ENCODE measurements at places on chromosomes 3 and 15.

- DNase-seq = peak; percentile 75
These were observed at the start of gene ZMAT3 for GRCh38 chr3:179071323-179072099. Gene ZMAT3, minus strand, starts transcription at chr3:179071809. Its CDS starts 4,057 bp downstream, at chr3:179067752.

GRCh38 chr15:35886765-35887164 is 340.8 kb upstream of the DPH6 start:
- no peak for DNase-seq

DNA sequence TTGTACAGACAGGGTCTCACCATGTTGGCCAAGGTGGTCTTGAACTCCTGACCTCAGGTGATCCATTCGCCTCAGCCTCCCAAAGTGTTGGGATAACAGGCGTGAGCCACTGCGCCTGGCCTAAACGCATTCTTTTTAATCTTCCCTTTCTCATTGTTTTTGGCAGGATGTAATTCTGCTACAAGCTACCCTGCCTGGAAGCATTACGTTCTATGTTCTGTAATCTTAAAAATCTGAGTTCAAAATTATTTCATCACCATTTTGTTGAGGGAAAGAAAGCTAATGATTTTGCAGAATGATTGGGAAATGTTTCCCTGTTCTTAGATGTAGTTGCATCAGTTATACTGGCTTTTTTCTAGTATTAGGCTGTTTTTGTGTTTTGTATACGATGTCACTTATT is 71.5 kb downstream of the RGMA start:
- DNase-seq = no peak

DNA sequence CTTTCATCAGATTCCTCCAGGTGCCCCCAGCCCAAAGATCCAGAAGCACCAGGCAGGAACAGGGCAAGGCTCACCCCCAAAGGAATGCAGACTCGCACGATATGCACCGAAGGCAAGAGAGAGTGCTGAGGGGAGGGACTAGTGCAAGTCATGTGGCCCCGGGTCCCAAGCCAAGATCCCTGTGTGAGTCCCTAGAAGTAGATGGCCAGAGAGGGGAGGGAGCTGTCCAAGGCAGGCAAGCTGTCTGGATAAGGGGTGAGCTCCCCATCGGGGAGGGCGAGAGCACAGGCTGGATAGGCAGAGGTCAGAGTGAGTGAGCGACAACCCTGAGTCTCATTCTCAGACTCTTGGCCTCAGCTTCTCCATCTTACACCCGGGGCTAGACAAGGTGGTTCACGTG is 171.5 kb upstream of the LINGO1 start:
- no peak for DNase-seq

GRCh38 chr3:177833332-177833731 is 636.0 kb upstream of the TBL1XR1 start:
- no peak for DNase-seq

- no peak for DNase-seq
These were observed 60.5 kb upstream of the ACTC1 start for GRCh38 chr15:34855893-34856292.

DNA sequence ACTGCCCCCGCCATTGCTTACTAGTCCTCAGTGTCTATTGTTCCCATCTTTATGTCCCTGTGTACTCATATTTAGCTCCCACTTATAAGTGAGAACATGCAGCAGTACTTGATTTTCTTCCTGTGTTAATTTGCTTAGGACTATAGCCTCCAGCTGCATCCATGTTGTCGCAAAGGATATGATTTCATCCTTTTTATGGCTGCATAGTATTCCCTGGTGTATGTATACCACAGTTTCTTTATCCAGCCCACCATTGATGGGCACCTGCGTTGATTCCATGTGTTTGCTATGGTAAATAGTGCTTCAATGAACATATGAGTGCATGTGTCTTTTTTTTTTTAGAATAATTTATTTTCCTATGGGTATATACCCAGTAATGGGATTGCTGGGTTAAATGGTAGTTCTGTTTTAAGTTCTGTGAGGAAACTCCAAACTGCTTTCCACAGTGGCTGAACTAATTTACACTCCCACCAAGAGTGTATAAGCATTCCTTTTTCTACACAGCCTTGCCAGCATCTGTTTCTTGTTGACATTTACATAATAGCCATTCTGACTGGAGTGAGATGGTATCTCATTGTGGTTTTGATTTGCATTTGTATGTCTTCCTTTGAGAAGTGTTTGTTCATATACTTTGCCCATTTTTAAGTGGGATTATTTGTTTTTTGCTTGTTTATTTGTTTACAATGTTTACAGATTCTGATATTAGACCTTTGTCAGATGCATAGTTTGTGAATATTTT is 53.7 kb downstream of the GALK2 start:
- DNase-seq = no peak

DNA sequence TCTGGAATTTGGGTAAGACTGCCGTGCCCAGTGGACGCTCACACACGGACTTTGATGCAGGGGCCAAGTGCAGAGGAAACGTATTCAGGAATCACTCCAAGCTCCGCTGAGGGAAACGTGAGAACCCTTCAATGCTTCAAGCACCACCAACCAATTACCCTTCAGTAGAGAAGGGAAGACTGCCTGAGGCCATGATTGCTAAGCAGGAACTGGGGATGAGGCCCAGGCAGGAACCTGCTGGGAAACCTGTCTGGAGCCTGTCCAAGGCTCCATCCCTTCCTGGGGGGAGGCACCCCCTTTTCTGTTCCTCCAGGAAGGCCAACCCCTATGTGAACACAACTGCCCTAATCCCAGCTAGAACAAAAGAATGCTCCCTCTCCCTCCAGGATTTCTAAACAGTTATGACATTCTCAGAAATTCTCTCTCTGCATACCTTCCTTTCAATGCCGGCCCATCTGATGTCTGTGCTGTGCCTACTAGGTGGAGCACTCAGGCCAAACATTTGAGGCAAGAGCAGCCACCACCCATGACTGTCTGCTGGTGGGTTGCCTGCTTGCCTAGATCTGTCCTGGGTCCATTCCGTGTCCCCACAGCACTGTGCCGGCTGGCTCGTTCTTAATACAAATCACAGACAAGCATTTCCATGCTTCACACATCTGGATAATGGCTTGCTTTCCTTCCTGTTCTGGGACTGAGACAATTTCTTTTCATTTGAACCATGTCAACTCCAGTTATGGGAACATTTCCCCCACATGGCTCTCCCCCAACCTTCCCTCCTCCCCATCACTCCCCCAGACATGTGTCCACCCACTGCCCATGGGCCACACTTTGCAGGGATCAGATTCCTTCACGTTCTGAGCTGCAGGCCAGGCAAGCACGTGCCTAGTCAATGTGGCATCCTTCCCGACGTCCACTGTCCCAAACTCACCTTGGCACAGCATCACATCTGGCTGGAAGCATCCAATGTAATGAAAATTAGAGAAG is 149.4 kb downstream of the ADAMTS17 start:
- no peak for DNase-seq

GRCh38 chr15:92833106-92833433 is 67.1 kb upstream of the CHD2 start:
- DNase-seq = no peak

GRCh38 chr15:35397027-35397426 is 148.9 kb downstream of the DPH6 start:
- no peak for DNase-seq

DNA sequence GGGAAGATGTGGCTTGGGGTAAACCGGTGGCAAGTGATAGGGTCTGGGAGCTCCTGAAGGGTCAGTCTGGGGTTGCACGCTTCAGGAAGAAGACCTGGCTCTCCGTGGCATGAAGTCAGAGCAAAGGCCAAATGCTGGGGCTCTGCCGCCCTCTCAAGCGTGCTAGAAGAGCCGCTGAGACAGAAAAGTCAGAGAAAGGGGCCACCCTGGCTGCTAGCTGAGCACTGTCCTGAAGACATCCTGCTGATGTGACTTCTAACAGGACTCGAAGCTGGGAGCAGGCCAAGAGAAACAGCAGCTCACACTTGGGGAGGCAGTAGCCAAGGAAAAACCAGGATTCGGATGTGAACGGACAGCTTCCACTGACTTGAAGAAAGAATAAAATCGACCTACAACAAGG is 270.4 kb downstream of the OCA2 start:
- no peak for DNase-seq

DNA sequence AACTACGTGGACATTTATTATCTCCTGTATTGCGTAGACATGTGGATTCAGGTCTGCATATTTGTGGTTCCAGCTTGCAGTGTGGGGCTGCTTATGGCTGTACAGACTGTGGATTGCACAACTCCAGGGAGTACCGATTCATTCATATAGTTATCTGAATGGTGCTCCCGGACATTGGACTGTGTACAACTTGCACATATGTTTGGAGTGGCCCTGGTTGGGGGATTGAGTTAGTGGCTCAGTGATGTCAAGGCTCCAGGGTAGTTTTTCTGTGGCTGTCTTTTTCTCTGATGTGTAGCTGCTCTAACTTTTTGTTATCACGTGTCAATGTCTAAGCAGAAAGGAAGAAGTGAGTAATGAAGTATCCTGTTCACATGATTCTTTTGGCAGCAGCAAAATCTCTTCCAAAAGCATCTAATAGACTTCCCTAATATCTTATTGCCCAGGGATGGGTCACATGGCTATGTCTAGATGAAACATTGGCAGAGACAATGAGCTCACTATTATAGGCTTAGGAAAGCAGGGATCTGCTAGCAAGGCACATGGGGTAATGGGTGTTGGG is 15.8 kb downstream of the ST3GAL6 start:
- no peak for DNase-seq

DNA sequence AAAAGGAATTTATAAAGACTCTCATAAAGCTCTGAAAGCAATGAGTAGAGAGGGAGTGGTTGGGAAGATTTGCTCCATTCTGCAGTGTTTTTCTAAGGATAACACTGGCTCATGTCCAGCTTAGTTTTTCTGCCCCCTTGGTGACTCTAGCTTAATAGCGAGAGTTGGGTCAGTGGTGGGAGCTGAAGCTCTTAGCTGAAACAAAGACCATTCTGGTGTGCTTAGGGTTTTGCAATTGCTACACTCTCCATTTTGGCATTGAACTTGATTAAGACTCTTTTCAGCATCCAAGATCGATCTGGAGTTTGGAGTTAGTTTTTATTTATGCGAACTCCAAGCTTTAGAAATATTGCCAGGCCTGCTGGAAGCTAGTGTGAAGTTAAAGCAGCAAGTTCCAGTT is 98.0 kb downstream of the ATG7 start:
- DNase-seq = no peak

DNA sequence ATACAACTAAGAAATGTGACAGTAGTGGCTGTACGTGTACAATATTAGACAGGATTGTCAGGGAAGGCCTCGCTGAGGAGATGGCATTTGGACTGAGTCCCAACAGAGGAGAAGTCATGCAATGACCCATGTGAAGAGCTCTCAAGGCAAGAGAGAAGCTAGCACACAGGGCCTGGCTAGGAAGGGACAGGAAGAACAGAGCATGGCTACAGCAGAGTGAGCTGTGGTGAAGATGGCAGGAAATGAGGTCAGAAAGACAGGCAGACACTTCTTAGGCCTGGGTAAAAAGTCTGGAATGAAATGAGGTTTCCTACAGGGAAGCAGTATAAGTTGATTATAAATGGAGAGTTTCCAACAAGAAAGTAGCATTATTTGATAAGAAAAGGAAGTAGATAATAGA is 33.2 kb upstream of the LEKR1 start:
- no peak for DNase-seq

- DNase-seq = no peak
These were observed 136.4 kb downstream of the MAGI1 start for GRCh38 chr3:65902304-65902793.

DNA sequence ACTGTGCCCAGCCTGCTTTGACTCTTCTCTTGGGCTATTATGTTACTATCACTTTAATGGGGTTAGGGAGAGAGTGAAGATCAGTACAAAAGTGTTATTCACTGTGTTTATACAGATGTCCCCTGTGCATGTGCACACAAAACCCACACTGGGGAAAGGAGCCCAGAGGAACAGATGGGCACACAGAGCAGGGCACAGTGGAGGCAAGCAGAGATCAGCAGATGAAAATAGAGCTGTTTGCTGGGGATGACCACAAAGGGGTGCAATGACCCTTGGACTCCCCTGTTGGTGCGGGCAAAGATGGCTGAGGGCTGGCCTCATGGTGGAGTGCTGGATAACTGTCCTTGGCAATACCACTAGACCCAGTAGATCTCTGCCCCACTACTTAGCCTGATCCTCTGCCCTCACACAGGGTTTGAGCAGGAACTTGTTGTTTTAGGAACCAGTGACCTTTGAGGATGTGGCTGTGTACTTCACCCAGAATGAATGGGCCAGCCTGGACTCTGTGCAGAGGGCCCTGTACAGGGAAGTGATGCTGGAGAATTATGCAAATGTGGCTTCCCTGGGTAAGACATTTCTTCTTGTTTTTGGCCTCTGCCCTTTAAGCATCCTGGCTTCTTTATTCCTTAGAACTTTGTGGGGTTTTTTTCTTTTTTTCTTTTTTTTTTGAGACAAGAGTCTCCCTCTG is 5.3 kb downstream of the ZNF620 start:
- no peak for DNase-seq

DNA sequence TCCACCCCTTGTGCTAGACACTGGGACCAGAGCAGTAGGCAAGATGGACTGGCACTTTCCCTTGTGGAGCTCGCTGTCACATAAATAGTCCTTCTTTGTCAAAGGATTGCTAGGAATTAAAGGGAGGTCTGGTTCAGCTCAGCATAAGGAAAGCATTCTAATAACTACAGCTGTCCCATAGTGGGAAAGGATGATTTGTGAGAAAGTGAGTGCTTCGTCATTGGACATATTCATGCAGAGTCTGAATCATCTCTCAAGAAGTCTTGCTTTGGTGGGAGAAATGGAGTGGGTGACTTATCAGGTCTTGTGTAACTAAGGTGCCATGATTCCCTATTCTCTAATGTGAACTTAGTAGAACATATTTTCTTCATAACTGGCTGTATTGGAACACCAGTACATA is 14.7 kb downstream of the PPARG start:
- no peak for DNase-seq

- DNase-seq = no peak
These were observed 20.0 kb upstream of the CMTM6 start for GRCh38 chr3:32522682-32523081.

GRCh38 chr3:171977860-171978259 is 61.5 kb upstream of the FNDC3B start:
- no peak for DNase-seq

GRCh38 chr3:156371701-156372100 is 183.2 kb downstream of the SSR3 start:
- no peak for DNase-seq

- no peak for DNase-seq
These were observed 26.3 kb downstream of the NDUFB4 start for GRCh38 chr3:120622457-120622856.

GRCh38 chr3:43413676-43414368 is 127.5 kb downstream of the SNRK start:
- DNase-seq = no peak

- DNase-seq = no peak
These were observed 26.9 kb upstream of the ZNF280D start for GRCh38 chr15:56760186-56760585.

DNA sequence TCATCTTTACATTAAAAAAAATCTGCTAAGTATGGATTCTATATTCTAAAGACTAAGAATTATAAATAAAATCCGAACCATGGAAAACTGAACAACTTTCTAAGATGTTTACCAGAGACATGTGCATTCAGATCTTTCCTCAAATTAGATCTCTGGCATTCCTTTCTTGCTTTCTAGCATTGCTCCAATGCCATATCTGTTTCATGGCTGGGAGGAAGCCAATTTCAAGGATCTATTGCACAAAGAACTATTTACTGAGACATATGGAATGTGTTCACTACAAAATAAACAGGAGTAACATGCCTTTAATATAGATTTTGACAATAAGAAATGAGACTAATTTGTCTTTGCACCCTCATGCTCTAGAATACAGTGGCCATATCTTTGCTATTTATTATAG is 45.1 kb upstream of the NANOGP8 start:
- DNase-seq = no peak

Data from stimulated activated CD4-positive, alpha-beta T cell treated with anti-CD3 and anti-CD28 coated beads, Interleukin-2, amount 100 ng/mL, for 48 hours (primary cell).